ENCODE measurements at places on chromosomes 4 and X. TPM values are rescaled to one million over a fixed set of nuclear protein-coding genes. Genes with fewer than 3 reads are reported as not detected.

DNA sequence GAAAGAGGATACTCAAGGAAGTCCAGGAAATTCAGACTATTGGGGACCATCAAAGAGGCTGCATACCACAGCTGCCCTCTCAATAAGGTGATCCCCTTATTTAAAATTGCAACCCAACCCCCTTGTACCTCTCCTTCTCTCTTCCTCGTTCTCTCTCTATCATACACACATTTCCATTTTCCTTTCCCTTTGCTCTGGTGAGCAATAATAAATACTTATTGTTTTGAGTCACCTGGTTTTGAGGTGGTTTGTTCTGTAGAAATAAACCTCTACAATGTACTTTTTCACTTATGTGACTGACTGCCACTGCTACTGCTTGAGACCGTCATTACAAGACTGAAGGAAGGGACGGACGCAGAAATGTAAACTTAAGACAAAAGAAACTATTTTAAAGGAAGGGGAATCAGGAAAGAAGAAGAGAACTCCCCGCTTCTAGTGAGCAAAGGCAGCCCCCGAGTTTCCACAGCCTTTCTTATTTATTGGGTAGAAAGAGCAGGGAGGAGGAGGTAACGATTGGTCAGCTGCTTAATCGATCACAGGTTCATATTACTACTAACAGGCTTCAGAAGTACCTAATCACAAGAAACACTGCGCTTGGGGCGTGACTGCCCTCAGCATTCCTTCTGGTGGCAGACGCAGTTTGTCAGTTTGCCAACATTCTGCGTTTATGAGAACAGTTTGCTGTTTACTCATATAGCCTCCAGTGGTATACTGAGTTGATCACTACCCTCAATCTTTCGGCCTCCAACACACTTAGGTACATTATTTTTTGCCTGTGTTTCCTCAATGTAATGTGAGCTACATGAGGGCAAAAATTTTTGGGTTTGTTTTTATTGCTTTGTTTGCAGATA lies 16.9 kb upstream of the TMEM165 start:
- DNase-seq = peak; percentile 46
- no peak overlapping the region for H3K4me3 ChIP-seq
- H3K27ac ChIP-seq = no peak overlapping the region
- no peaks in the 10 kb centered on the region for H3K27me3 ChIP-seq
- no peaks in the 10 kb centered on the region for H3K36me3 ChIP-seq
- H3K4me1 ChIP-seq = peaks cover 10% of the 10 kb centered on the region

GRCh38 chr4:2586502-2586901 lies 50.1 kb downstream of the FAM193A start:
- H3K4me3 ChIP-seq = no peak overlapping the region
- no peaks in the 10 kb centered on the region for H3K27me3 ChIP-seq
- no peak overlapping the region for H3K27ac ChIP-seq
- no peak for DNase-seq
- no peaks in the 10 kb centered on the region for H3K4me1 ChIP-seq

PDHA1 gene
- total RNA-seq = 107 TPM

- H3K4me1 ChIP-seq = no peaks in the 10 kb centered on the region
- H3K27ac ChIP-seq = no peak overlapping the region
- no peak for DNase-seq
- no peak overlapping the region for H3K4me3 ChIP-seq
These were observed 17.8 kb upstream of the TLL1 start for GRCh38 chr4:165855191-165855590.

DNA sequence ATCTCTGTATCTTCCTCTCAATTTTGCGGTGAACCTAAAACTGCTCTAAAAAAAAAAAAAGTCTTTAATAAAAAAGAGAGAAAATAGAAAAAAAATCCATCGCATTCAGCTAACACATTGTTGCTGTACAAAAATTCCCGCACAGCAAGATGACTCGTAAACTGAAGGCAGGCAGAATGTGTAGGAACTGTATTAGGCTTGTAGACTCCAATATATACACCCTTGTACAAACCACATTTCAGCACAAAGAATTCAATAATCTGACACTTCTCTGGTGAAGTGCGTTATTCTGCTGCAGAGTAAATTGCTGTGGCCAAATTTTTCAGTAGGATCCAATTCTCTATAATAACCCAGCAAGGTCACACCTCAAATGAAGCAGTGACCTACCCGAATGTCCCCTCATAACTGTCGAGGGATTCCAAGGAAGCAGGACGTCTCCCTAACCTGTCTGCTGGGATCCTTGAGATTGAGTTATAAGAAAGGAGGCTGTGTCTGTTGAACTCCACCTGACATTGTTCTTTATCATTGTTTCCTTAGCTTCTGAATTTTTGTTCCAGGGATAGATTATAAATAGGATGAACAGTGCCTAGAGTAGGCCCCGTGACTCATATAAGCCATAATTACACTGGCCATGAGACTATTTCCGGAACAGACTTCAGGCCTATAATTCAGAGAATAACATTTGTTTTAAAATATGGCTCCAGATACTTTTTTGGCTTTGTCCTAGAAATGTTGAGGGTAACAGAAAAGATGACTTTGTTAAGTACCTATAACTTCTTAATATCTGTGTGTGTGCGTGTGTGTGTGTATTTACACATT lies 348.3 kb downstream of the PCDH7 start:
- H3K4me3 ChIP-seq = no peak overlapping the region
- no peak overlapping the region for H3K27ac ChIP-seq
- H3K4me1 ChIP-seq = no peaks in the 10 kb centered on the region
- no peaks in the 10 kb centered on the region for H3K27me3 ChIP-seq

GRCh38 chr4:123976285-123976684 lies 579.7 kb downstream of the SPRY1 start:
- H3K27ac ChIP-seq = no peak overlapping the region
- H3K4me1 ChIP-seq = peaks cover 9% of the 10 kb centered on the region
- no peak overlapping the region for H3K4me3 ChIP-seq

DNA sequence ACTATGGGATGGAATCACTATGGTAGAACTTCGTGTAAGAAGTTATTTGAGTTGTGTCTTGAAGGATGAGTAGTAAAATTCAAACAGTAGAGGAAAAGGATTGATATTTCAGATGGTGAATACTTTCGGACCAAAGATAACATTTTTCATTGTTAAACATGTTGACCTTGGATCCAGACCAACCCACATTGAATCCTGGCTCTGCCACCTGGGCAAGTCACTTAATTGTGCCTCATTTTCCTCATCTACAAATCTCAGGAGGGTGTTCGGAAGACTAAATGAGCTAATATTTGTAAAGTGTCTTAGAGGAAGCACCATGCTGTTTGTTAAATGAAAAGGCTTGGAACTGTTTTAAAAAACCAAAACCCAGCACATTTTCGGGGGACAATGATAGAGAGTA lies 1.4 kb upstream of the AIFM1 start:
- H3K27ac ChIP-seq = 0 out of 2 replicates have a peak overlapping the region, but pooled peaks have one; percentile 90
- H3K4me3 ChIP-seq = peak overlapping the region; percentile 72
- H3K4me1 ChIP-seq = peaks cover 30% of the 10 kb centered on the region
- no peak for DNase-seq
- H3K27me3 ChIP-seq = no peaks in the 10 kb centered on the region
- H3K36me3 ChIP-seq = no peaks in the 10 kb centered on the region

CLCN4 gene
- 10.9 TPM for total RNA-seq

ATOH1 gene
- not detected for total RNA-seq

CLNK gene
- total RNA-seq = not detected

PPEF2 gene
- not detected for total RNA-seq

CC2D2A gene
- total RNA-seq = 3.9 TPM

SPIN4 gene
- 13.3 TPM for total RNA-seq

DNA sequence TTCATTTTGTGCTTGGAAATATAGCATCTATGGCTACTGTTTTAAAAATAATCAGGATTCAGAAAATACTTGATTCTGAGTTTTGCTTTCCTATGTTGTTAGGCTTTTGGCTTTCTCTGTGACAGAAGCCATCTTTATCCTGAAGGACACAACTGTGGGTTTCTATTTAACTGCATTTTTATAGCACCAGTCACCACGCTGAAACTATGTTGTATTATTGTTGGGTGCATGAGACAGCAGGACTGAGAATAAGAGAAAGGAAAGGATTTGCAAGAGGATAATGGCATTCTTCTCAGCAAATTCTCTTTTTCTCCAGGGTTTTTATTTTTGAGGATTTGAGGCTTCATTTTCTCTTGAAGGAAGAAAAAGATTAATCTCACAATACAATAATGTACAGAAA lies 10.1 kb upstream of the NEUROG2 start:
- H3K27ac ChIP-seq = peak overlapping the region; percentile 22
- peaks cover 7% of the 10 kb centered on the region for H3K27me3 ChIP-seq
- H3K36me3 ChIP-seq = no peaks in the 10 kb centered on the region
- peaks cover 18% of the 10 kb centered on the region for H3K4me1 ChIP-seq
- DNase-seq = no peak

- no peaks in the 10 kb centered on the region for H3K27me3 ChIP-seq
- H3K4me3 ChIP-seq = no peak overlapping the region
- H3K36me3 ChIP-seq = no peaks in the 10 kb centered on the region
- no peak overlapping the region for H3K27ac ChIP-seq
- H3K4me1 ChIP-seq = no peaks in the 10 kb centered on the region
- DNase-seq = no peak
These were observed 45.8 kb downstream of the TACR3 start for GRCh38 chr4:103673983-103674382.

DNA sequence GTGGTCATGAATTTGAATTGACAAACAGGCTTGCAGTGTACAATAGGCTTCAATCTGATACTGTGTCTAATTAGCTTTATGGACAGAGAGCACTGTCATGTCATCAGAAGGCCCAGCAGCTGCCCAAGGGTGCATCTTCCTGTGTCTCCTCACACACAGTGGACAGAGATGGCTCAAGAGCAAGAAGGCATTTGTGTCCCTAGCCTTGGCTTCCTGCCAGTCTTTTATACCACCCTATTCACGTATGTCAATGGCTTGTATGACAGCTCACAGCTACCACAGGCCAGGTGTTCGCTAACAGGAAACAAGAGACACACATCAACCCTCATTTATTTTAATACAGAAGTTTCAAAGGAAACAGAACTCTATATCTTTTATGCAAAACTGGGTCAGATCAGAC lies 874.0 kb upstream of the AGA start:
- H3K36me3 ChIP-seq = no peaks in the 10 kb centered on the region
- H3K4me3 ChIP-seq = no peak overlapping the region
- H3K4me1 ChIP-seq = no peaks in the 10 kb centered on the region
- H3K27ac ChIP-seq = no peak overlapping the region
- no peaks in the 10 kb centered on the region for H3K27me3 ChIP-seq
- DNase-seq = no peak

DNA sequence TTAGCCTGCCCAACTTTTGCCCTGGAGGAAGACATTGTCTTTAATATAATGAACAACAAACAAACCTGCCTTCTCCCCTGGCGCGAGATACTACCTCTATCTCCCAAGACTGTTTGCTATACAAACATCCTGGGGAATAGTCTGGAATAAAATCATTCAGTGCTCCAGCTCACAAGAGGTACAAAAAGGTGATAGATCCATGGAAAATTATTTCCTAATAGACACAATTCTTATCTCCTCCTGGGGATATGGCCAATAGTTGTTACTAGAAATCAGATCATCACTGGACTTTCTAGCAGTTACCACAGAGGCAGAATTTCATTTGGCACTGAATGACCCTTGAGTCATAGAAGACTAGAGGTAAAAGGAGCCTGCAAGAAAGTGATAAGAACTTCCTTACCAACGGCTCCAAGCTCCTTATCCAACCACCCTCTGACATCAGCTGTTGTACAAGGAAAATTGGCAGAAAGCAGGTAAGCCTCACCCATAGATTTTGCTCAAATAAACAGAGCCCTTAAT lies 38.1 kb downstream of the MID1 start:
- no peaks in the 10 kb centered on the region for H3K27me3 ChIP-seq
- DNase-seq = no peak
- no peak overlapping the region for H3K27ac ChIP-seq

DNA sequence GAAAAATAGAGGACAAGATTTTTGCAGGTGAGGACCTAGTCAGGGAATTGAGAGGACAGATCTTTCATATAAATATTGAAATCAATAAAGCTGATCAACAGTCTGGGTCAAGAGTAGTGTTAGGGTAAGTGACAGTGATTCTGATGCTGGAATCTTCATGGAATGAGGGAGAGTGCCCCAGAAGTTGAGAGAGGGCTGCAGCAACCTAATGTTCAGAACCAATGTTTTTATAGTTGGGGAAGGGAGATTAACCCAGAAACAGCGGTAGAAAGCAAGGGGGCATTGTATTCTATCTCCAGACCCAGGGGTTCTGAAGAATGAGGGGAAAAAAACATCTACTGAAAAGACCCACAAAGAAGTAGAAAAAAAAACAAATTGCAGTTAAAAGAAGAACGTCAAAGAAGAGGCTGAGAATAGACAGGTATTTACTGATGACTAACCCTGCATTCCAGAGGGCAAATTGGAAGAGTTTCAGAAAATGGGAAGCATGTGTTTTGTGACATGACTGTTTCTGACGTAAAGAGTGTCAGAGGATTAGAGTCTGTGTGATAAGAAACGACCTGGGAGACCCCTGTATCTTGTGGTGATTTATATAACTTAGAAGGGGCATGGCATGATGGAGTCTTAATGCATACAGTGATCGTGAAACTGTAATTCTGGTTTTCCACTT lies 819.6 kb upstream of the EPHA5 start:
- H3K27ac ChIP-seq = peak overlapping the region; percentile 55
- peak; percentile 69 for DNase-seq
- no peaks in the 10 kb centered on the region for H3K27me3 ChIP-seq
- H3K4me3 ChIP-seq = no peak overlapping the region

DNA sequence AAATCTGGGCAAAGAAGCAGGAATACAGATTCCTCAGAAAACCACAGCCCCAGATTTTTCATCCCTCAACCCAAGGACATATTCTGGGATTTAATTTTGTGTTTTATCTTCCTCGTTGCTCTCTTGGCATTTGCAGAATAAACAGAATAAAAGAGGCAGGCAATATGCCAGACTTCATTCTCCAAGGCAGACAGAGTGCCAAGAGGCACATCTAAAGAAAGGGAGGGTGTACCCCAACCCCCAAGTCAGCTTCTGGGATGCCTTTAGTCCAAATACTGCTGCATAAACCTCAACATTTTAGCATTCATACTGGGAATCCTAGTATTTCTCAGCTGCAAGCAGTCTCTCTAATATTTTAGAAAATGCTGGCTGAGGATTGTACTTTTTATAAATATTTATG lies 629.2 kb downstream of the KLHL13 start:
- no peaks in the 10 kb centered on the region for H3K4me1 ChIP-seq
- H3K27me3 ChIP-seq = no peaks in the 10 kb centered on the region

- no peak overlapping the region for H3K4me3 ChIP-seq
- H3K27ac ChIP-seq = no peak overlapping the region
- DNase-seq = no peak
These were observed 26.9 kb downstream of the HTRA3 start for GRCh38 chr4:8296491-8296890.

FMR1NB gene
- total RNA-seq = not detected

TLR2 gene
- total RNA-seq = not detected

COQ2 gene
- total RNA-seq = 37.5 TPM

- no peak overlapping the region for H3K4me3 ChIP-seq
- no peak for DNase-seq
- H3K36me3 ChIP-seq = no peaks in the 10 kb centered on the region
These were observed 106.1 kb downstream of the ARAP2 start for GRCh38 chr4:36138220-36138619.

- H3K27me3 ChIP-seq = no peaks in the 10 kb centered on the region
- H3K4me1 ChIP-seq = no peaks in the 10 kb centered on the region
- DNase-seq = no peak
- no peak overlapping the region for H3K27ac ChIP-seq
- H3K4me3 ChIP-seq = no peak overlapping the region
- H3K36me3 ChIP-seq = peaks cover 50% of the 10 kb centered on the region
These were observed 47.5 kb downstream of the PKD2 start for GRCh38 chr4:88054901-88055300.

Data from SJSA1 (cell line).